Activated CD4-positive, alpha-beta memory T cell treated with anti-CD3 and anti-CD28 coated beads, Interleukin-2, amount 10 ng/mL, durations not matched to agents 7 days and 5 days (primary cell): ENCODE measurements at places on chromosomes 3 and 15. TPM values are rescaled to one million over a fixed set of nuclear protein-coding genes. Genes with fewer than 3 reads are reported as not detected.

DNA sequence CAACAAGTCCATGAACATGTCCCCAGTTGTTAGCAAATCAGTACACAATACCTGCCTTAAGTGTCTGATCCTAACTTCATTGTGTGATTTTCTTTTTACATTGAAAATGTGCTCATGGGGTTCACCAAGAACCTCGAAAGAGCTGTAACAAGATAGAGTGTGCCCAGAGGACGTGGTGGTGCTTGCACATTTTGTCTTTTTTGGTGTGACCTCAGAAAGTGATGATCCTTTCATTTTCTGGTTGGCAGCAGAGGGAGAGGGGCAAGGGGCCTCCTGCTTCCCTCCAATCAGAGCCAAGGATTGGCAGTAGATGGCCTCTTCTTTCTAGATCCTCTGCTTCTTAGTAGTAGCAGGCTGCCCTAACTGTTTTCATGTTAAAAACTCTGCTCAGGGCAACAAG is 176.4 kb downstream of the OPA1 start:
- no peak overlapping the region for H3K4me3 ChIP-seq
- H3K36me3 ChIP-seq: no peaks in the 10 kb centered on the region
- peaks cover 18% of the 10 kb centered on the region for H3K27me3 ChIP-seq
- DNase-seq: no peak
- no peaks in the 10 kb centered on the region for H3K4me1 ChIP-seq
- H3K27ac ChIP-seq: no peak overlapping the region

- H3K4me3 ChIP-seq: no peak overlapping the region
- H3K27me3 ChIP-seq: peaks cover 13% of the 10 kb centered on the region
- no peaks in the 10 kb centered on the region for H3K36me3 ChIP-seq
Observed at GRCh38 chr3:148694116-148694515, 3.6 kb upstream of the AGTR1 start.

DNA sequence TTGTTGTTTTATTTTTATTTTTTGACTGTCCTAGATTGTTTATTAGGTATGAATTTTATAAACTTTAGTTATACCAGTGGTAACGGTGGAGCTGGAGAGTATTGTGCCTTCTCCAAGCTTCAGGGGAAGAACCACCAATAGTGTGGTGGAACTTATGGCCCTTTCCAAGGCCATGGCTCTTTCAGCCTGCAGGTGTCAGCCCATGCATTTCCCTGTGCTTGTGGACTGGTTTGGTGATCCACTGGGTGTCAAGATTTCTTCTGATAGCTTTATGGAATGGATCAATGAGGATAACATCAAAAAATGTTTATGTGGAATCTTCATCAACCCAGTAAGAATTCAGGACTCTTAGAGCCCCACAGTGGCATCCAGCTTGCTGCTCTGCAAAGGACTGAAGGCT is 19.2 kb upstream of the SCAMP5 start:
- no peak for DNase-seq
- peaks cover 8% of the 10 kb centered on the region for H3K27me3 ChIP-seq
- H3K27ac ChIP-seq: no peak overlapping the region
- no peaks in the 10 kb centered on the region for H3K36me3 ChIP-seq
- peaks cover 10% of the 10 kb centered on the region for H3K4me1 ChIP-seq
- H3K4me3 ChIP-seq: no peak overlapping the region

DNA sequence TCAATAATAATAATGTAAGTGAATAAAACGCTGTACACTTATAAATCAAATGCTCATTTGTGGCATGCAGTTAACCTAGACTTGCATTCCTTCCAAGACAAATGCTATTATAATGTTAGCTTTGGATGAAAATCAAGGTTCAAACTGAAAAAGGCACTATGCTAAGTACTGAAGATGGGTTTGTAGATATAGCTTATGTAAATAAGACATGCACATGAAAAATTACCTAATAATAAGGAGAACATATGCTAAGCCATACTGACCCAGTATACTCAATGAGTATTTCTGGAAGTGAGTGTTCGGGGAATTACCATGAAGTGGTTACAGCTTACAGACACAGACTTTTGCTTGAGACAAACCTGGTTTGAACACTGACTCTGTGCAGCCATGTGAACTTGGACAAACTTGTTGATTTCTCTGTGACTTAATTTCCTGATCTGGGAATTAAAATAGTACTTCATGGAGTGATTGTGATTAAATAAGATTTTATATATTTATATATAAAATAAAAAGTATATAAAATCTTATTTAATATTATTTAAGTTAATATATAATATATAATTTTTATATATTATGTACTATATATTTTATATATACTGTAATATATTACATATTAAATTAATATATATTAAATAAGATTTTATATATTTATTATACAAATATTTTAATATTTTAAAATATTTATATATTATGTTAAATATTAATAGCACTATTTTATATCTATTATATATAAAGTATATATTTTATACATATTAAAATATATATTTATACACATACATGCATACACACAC is 159.2 kb downstream of the ZPLD1 start:
- H3K27ac ChIP-seq: no peak overlapping the region
- DNase-seq: no peak
- no peak overlapping the region for H3K4me3 ChIP-seq
- H3K4me1 ChIP-seq: no peaks in the 10 kb centered on the region
- H3K36me3 ChIP-seq: no peaks in the 10 kb centered on the region

GRCh38 chr3:195877136-195877715 is 31.1 kb downstream of the TNK2 start:
- no peak overlapping the region for H3K4me3 ChIP-seq
- no peak overlapping the region for H3K27ac ChIP-seq
- H3K27me3 ChIP-seq: no peaks in the 10 kb centered on the region

DNA sequence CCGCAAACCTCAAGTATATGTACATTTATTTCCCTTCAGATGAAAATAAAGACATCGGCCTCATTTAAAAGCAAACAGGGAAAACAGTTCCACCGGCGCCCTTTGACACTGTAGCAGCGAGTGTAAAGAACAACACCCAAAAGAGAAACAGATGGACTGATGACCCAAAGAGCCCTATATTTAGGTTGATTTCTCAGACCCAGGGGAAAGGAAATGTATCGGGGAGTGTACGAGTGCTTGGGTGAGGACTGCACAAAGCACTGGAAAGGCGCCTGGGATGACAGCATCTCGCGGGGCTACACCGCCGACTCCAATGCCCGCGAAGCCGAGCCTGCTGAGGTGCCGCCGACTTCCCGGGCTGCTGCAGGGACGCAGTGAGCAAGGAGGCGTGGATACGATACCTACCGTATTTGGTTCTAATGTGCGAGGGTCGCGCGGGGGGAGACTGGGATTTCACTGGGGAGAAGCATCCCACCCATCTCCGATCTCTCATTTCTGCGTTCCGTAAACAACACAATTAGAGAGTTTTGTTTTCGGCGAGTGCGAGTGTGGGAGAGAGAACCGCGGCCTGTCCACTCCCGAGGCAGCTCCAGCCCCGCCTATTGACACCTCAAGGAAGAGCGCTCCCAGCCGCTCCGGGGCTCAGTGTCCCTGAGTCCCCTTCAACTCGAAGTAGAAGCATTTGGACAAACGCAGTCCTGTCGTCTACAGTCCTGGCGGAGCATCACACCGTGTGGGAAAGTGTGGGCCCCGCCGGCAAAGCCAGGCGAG is 2.0 kb downstream of the MECOM start:
- H3K27ac ChIP-seq: no peak overlapping the region
- peaks cover 85% of the 10 kb centered on the region for H3K27me3 ChIP-seq
- peak overlapping the region; percentile 61 for H3K4me3 ChIP-seq
- H3K36me3 ChIP-seq: no peaks in the 10 kb centered on the region
- no peak for DNase-seq

DNA sequence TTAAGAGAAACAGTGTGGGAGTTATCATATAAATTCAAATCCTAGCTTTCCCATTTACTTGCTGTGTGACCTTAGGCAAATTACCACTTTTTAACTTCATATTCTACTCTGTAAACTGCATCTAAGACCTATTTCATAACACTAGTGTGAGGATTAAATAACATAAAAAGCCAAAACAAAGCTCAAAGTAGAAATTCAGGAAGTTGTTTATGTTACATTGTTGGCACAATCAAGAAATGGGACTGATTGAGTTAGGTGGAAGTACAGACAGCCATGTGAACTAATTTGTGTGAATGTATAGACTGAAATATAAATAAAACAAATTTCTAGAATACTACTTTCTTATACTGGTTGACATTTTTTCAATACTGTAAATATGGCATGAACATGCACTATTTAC is 131.7 kb downstream of the STAG1 start:
- H3K4me3 ChIP-seq: no peak overlapping the region
- no peaks in the 10 kb centered on the region for H3K27me3 ChIP-seq
- peaks cover 7% of the 10 kb centered on the region for H3K4me1 ChIP-seq

GRCh38 chr3:105260385-105260784 is 106.3 kb upstream of the ALCAM start:
- no peak overlapping the region for H3K4me3 ChIP-seq
- no peaks in the 10 kb centered on the region for H3K4me1 ChIP-seq
- DNase-seq: no peak
- H3K27ac ChIP-seq: no peak overlapping the region
- no peaks in the 10 kb centered on the region for H3K36me3 ChIP-seq
- no peaks in the 10 kb centered on the region for H3K27me3 ChIP-seq

DNA sequence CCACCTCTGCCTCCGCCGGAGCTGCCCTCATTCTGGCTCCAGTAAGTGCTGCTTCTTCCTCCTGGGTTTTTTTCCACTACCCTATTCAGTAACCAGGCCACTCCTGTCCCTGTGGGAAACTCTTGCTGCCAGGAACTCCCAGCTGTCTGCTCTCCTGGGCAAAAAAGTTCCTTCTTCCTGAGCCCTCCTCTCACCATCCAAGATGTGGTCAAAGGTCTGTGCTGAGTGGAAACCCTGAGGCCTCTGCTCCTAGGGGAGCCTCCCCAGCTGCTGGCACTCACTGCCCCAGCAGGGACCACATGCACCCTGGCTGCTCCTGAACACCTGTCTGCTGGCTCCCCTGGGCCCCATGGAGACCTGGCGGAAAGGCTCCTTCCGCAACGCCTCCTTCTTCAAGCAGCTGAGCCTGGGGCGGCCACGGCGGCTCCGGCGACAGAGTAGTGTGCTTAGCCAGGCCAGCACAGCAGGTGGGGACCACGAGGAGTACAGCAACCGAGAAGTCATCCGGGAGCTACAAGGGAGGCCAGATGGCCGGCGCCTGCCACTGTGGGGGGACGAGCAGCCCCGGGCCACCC is 454 bp downstream of the C15orf62 start:
- no peak for DNase-seq
- peaks cover 32% of the 10 kb centered on the region for H3K4me1 ChIP-seq
- H3K27ac ChIP-seq: no peak overlapping the region
- H3K4me3 ChIP-seq: no peak overlapping the region

DNA sequence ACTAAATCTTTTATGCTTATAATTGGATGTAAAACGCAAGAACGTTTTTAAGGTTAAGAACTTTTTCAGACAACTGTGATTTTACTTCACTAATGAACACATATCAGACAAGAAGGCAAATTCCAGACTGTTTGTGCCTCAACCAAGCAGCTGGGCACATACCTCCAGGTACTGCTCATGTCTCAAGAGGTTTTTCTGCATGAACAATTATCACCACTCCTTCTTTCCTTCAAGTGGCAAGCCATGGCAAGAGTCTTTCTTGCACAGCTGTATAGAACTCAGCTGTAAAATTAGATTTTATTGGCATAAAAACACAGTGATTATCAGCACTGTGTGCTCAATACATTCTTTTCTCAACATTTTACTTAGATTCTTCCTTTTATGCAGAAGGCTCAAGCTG is 64.3 kb downstream of the FNDC3B start:
- DNase-seq: no peak
- peaks cover 2% of the 10 kb centered on the region for H3K27me3 ChIP-seq
- H3K36me3 ChIP-seq: peaks cover 14% of the 10 kb centered on the region
- H3K4me1 ChIP-seq: peaks cover 73% of the 10 kb centered on the region
- H3K27ac ChIP-seq: no peak overlapping the region

DNA sequence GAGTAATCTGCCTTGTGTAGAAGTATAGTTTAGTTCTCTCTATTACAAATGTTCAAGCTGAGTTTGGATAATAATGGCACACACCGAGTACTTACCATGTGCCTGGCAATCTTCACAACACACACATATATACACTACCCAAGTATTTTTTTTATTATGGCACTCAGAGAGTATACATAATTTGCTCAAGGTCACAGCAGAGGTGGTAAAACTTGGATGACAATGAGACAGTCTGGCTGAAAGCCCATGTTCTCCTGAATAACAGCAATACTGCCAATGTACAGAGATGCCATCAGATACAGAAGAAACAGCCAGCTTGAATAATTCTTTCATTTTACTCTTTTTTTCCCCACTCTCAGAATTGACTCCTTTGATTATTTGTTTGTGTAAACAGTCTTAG is 460.0 kb downstream of the CNTN6 start:
- no peaks in the 10 kb centered on the region for H3K4me1 ChIP-seq
- no peak overlapping the region for H3K27ac ChIP-seq
- no peaks in the 10 kb centered on the region for H3K36me3 ChIP-seq
- DNase-seq: no peak
- H3K27me3 ChIP-seq: no peaks in the 10 kb centered on the region

- no peaks in the 10 kb centered on the region for H3K27me3 ChIP-seq
- H3K36me3 ChIP-seq: no peaks in the 10 kb centered on the region
- H3K4me3 ChIP-seq: no peak overlapping the region
- H3K4me1 ChIP-seq: no peaks in the 10 kb centered on the region
- no peak overlapping the region for H3K27ac ChIP-seq
- DNase-seq: no peak
Observed at GRCh38 chr3:14706096-14706495, 31.2 kb downstream of the C3orf20 start.

DNA sequence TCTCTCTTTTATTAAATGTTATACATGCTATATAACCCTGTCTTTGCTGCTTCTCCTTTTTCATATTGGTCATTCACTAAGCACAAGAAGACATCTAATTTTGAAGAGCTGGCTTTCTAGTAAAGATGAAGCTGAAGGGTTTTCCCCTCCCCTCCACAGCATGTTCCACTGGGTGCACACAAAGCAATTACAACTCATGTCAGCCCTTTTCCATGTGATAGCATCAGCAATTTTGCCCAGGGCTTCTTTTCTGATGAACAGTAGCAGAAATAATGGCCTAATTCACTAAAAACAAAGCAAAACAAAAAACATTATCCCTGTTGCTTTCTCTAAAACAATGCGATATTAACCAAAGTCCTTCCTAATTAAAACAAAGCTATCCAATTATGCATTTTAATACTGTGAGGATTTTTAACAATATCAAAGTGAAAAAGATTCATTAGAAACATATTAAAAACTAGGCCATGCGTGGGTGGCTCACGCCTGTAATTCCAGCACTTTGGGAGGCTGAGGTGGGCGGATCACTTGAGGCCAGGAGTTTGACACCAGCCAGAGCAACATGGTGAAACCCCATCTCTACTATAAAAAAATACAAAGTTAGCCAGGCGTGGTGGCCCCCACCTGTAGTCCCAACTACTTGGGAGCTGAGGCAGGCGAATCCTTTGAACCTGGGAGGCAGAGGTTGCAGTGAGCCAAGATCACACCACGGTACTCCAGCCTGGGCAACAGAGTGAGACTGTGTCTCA is 12.2 kb upstream of the PIK3R4 start:
- no peak overlapping the region for H3K4me3 ChIP-seq
- H3K4me1 ChIP-seq: peaks cover 14% of the 10 kb centered on the region
- no peak for DNase-seq

- peaks cover 10% of the 10 kb centered on the region for H3K27me3 ChIP-seq
- H3K4me3 ChIP-seq: no peak overlapping the region
- H3K36me3 ChIP-seq: no peaks in the 10 kb centered on the region
- no peak for DNase-seq
Observed at GRCh38 chr15:78243491-78243941, 9.2 kb upstream of the ACSBG1 start.

GRCh38 chr3:100354850-100355249 is 20.3 kb downstream of the NIT2 start:
- H3K27ac ChIP-seq: no peak overlapping the region
- H3K4me3 ChIP-seq: no peak overlapping the region
- H3K27me3 ChIP-seq: no peaks in the 10 kb centered on the region

Gene C2CD4A
- total RNA-seq: 0.40 TPM

Gene MAP1A
- 9.3 TPM for total RNA-seq

Gene TMEM207
- total RNA-seq: not detected

Gene CASR
- 0.15 TPM for total RNA-seq

Gene CILP
- total RNA-seq: not detected

Gene AGBL1
- not detected for total RNA-seq

Gene XCR1
- not detected for total RNA-seq
